Stimulated activated CD4-positive, alpha-beta T cell treated with anti-CD3 and anti-CD28 coated beads, Interleukin-1b, Interleukin-23, amount 100 ng/mL, for 48 hours (primary cell): ENCODE measurements at places on chromosomes 6 and 20.
A peak's percentile ranks its signal among the peaks of the same experiment; 100 is the strongest.

DNA sequence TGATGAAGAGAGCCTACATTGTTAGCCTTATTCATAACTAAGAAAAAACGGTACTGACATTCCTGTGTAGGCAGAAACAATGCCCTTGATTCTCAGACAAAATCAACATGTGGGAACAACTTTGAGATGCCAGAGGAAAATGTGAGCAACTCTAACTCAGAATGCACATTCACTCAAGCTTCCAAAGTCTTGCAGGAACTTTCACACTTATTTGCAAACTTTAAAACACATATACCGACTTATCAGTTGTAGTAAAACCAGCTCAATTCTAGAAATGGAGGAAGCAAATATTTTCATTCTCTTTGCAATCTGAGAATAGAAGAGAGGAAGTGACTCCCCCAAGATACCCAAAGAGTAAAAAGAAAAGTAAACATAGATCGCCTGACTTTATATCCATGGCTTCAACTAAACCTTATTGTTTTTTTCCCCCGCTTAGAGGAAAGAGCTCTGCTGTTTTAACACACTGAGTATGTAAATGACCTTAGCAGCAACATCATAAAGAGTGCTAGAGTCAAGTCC lies 117.6 kb downstream of the EPB41L2 start:
- no peak for DNase-seq

GRCh38 chr6:24719125-24719971 lies at the start of gene C6orf62:
Gene C6orf62, minus strand, starts transcription at chr6:24719154. Its CDS starts 486 bp downstream, at chr6:24718668.
- DNase-seq, result peak; percentile 76

DNA sequence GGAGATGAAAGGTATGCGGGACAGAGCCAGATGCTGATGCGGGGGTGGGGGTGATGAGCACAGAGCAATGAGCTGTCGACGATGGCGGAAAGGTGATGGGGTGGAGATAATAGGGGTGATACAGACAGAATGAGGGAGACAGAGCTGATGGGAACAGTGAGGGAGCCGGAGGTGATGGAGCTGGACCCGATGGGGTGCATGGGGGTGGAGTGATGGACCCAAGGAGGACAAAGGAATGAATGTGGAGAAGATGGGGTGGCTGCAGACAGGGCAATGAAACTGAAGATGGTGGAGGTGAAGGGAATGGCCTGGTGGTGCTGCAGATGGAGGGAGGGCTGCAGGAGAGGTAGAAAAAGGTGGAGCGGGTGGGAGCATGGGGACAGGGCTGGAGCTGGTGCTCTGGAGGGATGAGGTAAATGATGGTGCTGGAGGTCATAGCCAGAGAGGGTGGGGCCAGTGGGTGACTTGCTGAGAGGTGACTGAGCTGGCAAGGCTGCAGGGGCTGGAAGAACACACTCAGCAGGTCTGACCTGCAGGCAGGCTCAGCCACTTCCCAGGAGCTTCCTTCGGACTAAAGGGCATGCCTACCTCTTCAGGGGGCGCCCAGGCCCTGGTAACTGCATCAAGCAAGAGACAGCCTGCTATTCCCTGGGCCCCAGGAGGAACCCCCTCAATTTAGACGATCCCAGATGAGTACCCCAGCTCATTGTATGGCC lies 6.0 kb upstream of the FOXS1 start:
- DNase-seq, result no peak

DNA sequence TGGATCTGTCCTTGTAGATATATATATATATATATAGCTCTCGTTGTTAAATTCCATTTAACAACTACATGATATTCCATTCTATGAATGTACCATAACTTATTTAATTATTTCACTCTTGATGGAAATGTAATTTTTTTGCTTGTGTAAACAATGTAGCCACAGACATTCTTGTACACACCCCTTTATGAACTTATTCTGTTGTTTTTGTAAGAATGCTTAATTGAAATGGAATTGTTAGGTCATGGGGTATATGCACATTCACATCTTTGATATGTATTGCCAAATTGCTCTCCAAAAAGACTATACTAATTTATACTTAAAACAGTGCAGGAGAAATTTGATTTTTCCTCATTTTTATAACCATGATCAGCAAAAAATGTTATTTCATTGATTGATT lies 67.2 kb downstream of the MAP3K4 start:
- no peak for DNase-seq

DNA sequence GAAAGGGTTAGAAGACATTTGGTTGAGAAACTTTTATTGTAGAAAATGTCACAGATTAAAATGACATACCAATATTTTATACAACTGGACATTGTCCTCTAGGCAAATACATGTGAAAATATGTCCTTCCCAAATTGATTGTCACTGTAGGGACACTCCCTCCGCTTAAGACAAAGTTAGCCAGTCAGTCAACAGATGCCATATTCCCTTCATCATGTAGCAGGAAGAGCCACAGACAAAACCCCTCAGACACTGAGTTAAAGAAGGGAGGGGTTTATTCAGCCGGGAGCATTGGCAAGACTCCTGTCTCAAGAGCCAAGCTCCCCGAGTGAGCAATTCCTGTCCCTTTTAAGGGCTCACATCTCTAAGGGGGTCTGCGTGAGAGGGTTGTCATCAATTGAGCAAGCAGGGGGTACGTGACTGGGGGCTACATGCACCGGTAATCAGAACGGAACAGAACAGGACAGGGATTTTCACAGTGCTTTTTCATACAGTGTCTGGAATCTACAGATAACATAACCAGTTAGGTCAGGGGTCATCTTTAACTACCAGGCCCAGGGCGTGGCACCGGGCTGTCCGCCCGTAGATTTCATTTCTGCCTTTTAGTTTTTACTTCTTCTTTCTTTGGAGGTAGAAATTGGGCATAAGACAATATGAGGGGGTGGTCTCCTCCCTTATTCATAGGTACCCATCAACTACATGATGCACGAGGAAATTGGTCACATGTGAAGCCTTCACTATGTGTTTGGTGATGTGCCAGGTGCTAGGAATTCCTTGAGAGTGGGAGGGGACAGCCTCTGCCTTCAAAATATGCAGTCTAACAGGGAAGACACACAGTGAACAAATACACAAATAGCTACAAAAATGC lies 155.7 kb upstream of the CDYL start:
- DNase-seq, result no peak

DNA sequence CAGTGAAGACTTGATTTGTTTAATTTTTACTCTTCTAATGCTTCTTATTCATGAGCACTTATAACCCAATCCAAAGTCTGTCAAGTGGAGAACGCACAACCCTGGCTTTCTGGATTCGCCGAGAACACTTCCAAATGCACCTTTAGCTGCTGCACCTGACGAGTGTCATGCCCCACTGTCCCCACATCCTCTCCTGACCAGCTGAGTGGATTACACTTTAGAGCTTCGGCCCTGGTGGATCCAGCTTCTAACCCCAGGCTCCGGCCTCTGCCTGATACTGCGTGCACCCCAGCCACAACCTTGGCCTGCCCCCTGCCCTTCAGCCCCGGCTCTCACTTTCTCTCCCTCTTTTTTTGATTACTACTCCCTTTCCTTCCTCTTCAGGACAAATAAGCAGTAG lies 258.8 kb downstream of the TMEM242 start:
- no peak for DNase-seq

DNA sequence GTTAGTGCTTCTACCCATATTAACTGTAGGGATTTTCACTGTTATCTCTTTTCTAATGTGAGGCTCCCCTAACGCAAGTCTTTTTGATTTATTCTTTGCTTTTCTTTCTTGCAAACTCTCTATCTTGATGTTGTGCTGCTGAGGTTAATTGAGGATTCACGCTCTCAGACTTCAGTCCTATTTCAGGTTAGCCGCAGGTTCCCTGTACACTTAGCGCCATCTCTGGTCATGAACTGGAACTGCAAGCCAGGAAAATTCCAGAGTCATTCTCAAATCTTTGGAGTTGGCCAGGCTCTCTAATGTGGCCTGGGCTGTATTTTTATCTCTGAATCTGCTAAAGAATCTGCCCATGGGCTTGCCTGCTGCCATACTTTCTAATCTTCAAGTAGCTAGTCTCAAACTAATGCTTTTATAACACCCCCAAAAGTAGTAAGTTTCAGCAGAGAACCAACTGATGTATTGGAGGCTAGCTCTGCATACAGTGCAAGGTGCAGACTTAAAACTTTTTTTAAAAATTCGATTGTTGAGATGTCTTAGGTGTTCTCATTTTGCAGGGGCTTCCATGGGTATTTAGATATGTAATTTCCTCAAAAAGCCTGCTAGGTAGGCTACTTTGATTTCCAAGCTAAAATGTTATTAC lies 91.1 kb upstream of the OPRM1 start:
- peak; percentile 4 for DNase-seq

DNA sequence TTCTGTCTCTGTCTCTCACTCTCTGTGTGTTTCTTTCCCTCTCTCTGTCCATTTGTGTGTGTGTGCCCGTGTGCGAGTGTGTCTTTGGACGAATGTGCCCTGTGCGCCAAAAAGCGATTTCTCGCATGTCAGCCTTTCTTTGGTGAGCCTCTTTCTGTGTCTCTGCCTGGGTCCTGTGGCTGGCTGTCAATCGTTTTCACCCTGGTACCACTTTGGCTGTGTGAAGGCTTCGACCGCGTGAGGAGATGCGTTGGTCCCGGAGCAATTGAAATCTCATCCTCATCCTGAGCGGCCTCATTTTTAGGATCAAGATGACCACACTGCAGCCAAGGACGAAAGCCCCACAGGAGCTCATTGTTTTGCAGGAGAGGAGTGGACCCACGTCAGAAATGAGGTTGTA lies 288.9 kb upstream of the ZNF337 start:
- no peak for DNase-seq

DNA sequence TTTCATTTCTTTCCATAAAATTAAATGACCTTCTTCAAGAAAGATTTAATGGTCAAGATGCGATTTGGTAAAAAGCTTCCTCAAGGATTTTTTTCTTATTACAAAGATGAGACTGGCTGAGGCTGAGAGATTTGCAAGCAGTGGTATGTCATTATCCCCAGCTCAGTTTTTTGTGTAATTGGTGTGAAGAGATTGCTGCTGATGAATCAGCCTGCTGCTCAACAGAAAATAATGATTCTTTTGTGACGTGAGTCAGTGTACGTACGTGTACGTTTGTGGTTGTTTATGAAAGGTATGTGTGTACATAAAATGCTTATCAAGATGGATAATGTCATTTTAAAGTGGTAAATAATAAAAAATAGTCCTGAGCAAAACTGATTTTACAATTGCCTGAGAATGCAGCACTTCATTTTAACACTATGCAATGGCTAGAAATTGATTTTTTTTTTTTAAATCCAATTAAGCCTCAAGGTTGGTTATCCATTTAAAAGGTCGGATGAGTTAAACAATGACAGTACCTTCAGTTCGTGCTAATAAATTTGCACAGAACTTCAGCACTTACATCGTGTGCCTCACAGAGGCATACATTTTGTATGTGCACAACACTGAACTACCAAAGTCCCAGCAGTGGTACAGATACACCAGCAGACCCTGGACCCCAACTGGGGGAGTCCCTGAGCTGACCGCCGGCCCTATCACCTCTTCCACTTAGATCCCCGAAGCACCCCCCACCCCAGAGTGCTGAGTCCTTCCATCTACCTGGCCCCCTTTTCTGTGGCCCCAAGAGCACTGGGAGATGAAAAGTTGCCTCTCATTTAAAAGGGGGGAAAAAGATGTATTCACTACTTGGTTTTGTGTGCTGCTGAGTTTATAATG lies 9.7 kb upstream of the NPEPL1 start:
- DNase-seq, result no peak

GRCh38 chr20:10111139-10111958 lies 76.6 kb downstream of the ANKEF1 start:
- DNase-seq, result no peak

- no peak for DNase-seq
Measured at GRCh38 chr6:52543729-52544601, 32.9 kb downstream of the TRAM2 start.

- no peak for DNase-seq
Measured at GRCh38 chr6:130946076-130946475, 117.0 kb downstream of the EPB41L2 start.

GRCh38 chr6:139509167-139509566 lies 134.7 kb upstream of the CITED2 start:
- no peak for DNase-seq

- no peak for DNase-seq
Measured at GRCh38 chr20:62696434-62696957, 12.1 kb upstream of the NTSR1 start.

- no peak for DNase-seq
Measured at GRCh38 chr6:142183351-142183750, 36.3 kb downstream of the VTA1 start.

DNA sequence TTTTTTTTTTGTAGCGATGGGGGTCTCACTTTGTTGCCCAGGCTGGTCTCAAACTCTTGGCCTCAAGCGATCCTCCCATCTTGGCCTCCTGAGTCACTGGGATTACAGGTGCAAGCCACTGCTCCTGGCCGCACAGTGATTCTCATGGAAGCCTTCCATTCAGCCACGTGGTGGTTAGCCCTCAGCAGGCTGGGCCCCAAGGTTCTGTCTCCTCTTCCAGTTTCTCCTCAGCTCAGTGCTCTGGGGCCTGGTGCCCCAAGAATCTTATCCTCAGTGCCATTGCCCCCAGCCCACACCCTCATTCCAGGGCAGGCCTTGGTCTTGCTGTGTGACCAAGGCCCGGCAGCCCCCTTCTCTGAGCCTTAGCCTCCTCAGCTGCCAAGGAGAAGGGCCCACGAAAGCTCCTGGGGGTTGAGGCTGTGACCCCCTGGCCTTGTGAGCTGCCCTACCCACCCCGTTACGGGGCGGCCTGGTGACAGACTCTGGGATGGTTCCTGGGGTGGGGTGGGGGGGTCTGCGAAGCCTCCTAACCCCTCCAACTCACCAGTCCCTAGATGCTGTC lies 16.4 kb downstream of the SRC start:
- DNase-seq, result no peak

DNA sequence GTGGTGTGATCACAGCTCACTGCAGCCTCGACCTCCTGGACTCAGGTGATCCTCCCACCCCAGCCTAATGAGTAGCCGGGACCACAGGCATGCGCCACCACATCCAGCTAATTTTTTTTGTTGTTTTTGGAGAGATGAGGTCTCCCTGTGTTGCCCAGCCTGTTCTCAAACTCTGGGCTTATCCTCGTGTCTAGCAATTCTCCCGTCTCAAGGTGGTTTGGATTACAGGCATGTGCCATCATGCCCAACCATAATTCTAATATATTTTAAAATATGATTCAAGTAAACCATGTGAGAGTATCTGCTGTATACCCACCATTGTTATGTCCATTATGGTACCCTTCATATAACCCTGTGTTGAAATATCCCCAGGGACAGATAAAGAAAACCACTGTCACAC lies 60.3 kb upstream of the C20orf144 start:
- DNase-seq, result no peak

DNA sequence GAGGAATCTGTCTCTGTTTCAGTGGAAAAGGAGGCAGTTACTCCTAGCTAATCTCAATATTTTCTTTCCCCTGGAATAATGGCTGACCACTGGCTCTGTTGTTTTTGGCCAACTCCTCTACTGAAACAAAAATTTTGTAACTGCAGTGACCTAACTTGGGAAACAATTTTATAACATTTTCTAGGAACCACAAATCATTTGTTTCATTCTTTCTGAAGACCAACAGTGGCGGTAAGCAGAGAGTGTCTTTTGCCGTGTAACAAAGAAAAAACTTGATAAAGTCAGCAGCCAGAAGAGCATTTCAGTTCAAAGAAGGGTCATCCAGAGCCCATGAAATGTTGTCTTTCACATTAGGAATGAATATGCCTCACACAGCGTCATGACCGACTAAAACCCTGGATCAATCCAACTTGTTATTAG lies 11.8 kb upstream of the BFSP1 start:
- DNase-seq, result no peak
